NCI-H187 treated with DMSO at 0.1 percent for 48 hours (cell line): ENCODE measurements at places on chromosomes 2 and 18.

DNA sequence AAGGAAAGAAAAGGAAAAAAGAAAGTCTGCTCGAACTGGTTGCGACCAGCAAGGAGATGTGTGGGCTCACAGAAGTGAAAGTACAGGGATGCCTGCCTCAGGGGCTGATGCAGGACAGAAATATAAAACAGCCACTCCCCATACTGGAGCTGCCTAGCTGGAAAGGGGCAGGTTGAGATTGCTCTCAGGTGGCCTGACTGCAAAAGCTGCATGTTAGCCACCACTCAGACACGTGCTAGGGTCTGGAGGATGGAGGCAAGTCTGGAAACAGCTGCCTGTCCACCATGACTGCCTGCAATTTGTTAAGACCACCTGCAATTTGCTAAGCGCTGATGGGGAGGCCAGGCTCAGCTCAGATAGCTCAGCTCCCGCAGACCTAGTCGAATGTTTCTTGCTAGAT lies 17.9 kb downstream of the B3GNT7 start:
- no peak for DNase-seq

GRCh38 chr2:128413014-128413717 lies 94.5 kb upstream of the HS6ST1 start:
- no peak for DNase-seq

DNA sequence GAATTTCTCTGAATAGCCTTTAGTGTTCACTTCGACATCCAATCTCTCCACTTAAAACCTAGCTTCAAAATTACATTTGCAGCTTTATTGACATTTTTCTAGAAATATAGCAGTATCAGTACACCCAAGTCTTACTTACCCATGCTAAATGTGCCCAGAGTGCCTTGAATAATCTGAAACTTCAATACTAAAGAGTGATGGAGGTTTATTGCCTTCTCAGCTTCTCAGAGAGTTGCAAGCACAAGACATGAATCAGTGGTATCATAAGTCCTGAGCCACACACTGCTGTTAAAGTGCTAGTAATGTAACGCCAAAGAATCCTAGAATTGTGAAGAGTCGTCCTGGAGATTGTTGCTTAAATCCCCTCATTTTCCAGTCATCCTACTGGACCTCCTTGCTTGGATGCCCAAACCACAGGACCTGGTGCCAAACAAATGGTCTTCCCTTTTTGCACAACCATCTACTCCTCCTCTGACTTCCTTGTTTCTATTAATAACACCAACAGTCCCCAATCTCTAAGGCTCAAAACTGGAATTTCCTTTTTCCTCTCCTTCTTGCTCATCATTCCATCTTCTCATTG lies 83.2 kb upstream of the SPATS2L start:
- no peak for DNase-seq

DNA sequence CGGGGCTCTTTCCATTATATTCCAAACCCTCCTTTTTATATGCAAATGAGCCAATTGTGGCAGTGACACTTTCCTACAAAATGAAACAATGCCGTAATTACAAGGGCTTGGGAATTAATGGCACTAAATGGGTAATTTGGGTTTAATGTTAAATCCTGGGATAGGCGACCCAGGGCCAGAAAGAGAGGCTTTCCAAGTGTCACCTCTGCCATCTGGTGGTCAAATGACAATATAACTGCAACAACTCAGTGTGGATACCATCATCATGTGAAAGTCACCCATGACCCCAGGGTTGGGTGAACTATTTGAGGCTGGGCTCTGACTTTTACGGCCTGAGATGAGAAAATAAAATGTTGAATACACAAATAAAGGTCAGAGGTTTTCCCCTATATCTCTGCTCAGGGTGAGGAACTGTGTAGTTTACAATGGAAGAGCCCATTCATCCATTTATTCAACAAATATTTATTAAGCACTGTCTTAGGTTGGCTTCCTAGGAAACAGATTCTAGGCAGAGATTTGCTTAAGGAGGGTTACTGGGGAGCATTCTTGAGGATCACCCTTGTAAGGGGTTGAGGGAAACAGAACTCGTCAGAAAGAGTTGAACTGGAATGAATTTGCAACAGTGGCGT lies 13.6 kb upstream of the THADA start:
- DNase-seq: no peak
